ENCODE measurements at places on chromosomes 5 and 9.

DNA sequence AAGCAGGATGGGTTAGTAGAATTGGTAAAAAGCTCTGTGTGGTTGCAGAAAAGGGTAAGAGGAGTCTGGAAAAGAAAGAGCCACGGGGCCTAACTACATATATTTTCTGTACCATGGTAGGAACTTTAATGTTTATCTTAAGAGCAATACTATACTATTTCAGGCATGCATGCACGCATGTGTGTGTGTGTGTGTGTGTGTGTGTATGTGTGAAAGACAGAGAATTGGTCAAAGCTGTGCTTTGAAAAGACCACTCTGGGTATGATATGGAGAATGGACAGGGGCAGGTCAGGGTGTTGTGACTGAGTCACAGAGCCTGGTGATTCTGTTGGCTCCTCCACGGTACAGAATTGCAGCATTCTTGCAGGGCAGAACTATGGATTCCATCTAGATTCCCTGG lies 339.3 kb downstream of the SLIT3 start:
- no peak for DNase-seq

- no peak for DNase-seq
Observed at GRCh38 chr5:124741711-124742496, 4.5 kb downstream of the ZNF608 start.

DNA sequence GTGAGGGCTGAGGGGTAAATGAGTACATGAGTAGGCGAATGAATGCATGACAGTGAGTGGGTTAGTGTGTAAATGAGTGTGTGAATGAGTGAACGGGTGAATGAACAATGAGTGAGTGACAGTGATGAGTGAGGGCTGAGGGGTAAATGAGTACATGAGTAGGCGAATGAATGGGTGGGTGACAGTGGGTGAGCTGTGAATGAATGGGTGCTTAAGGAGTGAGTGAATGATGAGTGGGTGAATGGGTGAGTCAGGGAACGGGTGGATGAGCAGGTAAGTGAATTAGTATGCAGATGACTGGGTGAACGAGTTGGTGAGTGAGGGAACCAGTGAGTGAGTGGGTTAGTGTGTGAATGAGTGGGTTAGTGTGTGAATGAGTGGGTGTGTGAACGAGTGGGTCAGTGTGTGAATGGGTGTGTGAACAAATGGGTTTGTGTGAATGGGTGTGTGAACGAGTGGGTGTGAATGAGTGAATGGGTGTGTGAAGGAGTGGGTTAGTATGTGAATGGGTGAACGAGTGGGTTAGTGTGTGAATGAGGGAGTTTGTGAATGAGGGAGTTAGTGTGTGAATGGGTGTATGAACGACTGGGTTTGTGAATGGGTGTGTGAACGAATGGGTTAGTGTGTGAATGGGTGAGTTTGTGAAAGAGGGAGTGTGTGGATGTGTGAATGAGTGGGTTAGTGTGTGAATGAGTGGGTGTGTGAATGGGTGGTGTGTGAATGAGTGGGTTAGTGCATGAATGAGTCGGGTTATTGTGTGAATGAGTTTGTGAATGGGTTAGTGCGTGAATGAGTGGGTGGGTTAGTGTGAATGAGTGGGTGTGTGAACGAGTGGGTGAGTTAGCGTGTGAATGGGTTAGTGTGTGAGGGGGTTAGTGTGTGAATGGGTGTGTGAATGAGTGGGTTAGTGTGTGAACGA lies 32.9 kb downstream of the NKD2 start:
- DNase-seq = no peak

GRCh38 chr9:136111910-136112309 lies 6.8 kb downstream of the TMEM250 start:
- DNase-seq = no peak

DNA sequence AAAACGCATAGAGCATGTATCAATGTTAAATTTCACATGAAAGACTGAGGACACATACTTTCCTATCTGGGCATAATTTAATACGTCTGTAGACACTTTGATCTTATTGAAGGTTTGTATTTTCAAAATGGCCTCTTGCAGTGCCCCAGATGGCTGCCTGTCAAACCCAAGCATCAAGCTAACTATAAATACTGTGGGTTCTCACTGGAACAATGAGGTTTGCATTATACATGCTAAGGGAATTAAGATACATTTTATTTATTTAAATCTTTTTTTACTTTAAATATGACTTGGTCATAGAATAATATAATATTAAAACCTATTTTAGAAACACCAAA lies 702.9 kb upstream of the GRAMD2B start:
- no peak for DNase-seq

- DNase-seq = no peak
Observed at GRCh38 chr5:154196955-154197652, 6.6 kb downstream of the GALNT10 start.

- no peak for DNase-seq
Observed at GRCh38 chr9:77386187-77386586, 208.9 kb downstream of the VPS13A start.

- no peak for DNase-seq
Observed at GRCh38 chr5:97355775-97356174, 172.7 kb upstream of the RIOK2 start.

DNA sequence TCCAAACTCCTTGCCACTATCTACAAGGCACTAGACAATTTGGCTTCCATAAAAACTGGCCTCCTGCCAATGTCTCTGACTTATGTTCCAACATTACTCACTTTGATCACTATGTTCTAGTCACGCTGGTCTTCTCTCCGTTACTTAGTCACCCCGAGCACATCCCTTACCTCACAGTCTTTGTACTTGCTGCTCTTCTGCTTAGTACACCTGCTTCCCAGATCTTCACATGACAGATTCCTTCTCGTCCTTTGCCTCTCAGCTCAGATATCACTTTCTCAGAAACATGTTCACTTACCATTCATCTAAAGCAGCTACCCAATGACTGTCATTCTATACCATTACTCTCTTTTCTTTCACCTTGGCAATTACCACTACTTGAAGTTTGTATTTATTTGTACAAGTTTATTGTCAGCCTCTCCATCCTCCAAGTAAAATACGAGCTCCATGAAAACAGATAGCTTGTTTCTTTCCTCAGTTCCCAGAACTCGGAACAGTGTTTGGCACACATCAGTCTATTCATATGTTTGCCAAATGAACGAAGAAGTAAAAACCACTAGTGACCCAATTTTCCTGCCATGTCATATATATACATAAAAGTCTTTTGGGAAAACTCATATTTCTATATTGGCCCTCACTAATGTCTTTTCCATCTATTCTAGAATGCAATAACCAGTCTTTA lies 5.9 kb upstream of the SLC22A5 start:
- DNase-seq = no peak

GRCh38 chr5:150404941-150405816 lies 7.5 kb downstream of the CD74 start:
- DNase-seq = no peak

- no peak for DNase-seq
Observed at GRCh38 chr5:168147568-168148360, 143.7 kb upstream of the WWC1 start.

GRCh38 chr5:130011986-130012385 lies 107.7 kb downstream of the CHSY3 start:
- no peak for DNase-seq

GRCh38 chr5:95884017-95884325 lies 61.4 kb upstream of the GLRX start:
- no peak for DNase-seq

DNA sequence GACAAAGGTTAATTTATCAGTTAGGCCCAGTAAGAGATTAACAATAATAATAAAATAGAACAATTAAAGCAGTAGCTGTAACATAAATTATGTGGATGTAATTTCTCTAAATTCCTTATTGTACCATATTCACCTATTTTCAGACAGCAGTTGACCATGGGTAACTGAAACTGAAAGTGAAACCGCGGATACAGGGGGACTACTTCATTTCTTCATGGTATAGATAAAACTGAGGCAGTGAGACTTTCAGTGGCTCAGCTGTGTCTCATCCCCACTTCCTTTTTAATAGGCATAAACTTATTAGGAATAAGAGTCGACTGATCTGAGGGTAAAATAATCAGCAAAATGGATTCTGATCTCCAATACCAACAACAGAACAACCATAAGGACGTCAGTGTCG lies 174.0 kb upstream of the WWC1 start:
- no peak for DNase-seq

DNA sequence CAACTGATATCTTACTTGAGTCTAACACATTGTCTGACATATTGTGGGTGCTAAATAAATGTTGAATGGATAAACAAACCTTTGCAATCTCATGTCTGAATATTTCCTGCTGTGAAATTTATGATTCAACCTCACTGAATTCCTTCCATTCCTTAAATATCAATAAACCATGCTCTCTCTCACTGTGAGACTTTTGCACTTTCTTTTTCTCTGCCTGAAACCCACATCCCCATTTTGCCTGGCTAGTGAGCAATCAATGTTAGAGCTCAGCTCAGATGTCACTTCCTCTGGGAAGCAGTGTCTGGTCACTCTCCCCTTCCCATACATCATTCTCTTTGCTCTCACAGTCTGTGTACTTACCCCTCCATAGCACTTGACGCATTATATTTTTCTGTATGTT lies 383.7 kb upstream of the TRPC7 start:
- DNase-seq = no peak

DNA sequence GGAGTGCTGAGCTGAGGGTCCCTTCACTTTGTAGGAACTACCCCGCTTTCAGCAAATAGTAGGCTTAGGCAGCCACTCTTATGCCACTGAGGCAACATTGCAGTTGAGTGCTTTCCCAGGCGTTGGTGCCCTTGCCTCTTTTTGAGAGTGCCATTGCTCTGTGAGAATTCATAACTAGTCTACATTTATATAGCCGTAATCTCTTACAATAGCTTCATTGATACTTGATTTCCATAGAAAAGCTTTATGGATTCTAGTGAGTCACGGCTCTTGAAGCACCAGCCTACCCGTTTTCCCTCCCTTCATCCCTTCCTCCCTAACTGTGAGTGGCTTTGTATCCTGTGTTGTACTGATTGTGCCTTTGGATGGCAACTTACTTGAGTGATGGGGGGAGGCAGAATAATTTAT lies 283.9 kb downstream of the AOPEP start:
- no peak for DNase-seq

DNA sequence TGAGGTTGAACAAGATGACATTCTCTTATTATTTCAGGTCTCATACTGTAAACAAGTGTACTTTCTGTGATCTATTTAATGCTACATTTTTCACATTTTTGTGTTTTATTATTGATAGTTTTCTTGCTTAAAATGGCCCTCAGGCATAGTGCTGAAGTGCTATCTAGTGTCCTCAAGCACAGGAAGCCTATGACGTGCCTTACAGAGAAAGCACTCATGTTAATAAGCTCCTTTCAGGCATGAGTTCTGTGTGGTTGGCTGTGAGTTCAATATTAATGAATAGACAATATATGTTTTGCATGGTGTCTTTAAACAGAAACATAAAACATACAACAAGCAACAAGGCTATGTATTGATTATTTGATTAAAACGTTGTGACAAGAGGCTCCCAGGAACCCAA lies 450.1 kb downstream of the PLK2 start:
- DNase-seq = no peak

Measured in T follicular helper cell (primary cell).